ENCODE measurements at places on chromosomes 7 and 10.

GRCh38 chr7:148722340-148723165 is 23.9 kb downstream of the CUL1 start:
- DNase-seq: no peak

DNA sequence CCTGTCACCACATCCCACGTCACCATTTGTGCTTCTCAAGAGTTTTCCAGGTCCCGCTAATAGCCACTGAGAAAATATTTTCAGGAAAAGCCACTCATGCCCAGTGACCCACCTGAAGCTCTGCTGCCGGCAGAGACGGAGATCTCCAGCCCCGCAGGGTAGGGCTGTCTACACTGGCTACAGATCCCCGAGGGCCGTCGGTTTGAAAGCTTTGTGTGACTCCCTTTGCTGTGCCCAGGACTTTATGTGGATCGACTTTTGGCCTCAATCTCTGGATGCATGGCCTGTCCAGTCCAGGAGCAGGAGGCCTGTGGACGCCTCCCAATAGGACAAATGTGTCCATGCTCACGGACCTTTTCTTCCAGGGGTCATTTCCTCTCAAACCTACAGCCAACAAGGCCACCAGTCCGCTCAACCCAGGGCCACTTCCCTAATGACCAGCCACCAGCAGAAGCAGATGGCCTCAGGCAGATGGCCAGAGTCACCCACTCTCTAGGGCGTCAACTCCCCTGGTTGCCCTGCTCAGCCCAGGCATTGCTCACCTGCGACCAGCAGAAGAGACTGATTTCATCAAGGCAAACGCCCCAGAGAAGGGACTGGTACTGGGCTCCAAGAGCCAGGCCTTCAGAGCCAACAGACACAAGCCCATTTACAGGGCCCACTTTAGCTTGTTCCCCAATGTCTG is 76.4 kb downstream of the OAT start:
- DNase-seq: no peak

GRCh38 chr7:149624006-149624405 is 126.4 kb upstream of the ZNF746 start:
- DNase-seq: peak; percentile 9

GRCh38 chr10:102564209-102564834 is 60.5 kb downstream of the SUFU start:
- no peak for DNase-seq

- DNase-seq: peak; percentile 52
These were observed 134.3 kb downstream of the PRKCQ start for GRCh38 chr10:6445671-6446316.

DNA sequence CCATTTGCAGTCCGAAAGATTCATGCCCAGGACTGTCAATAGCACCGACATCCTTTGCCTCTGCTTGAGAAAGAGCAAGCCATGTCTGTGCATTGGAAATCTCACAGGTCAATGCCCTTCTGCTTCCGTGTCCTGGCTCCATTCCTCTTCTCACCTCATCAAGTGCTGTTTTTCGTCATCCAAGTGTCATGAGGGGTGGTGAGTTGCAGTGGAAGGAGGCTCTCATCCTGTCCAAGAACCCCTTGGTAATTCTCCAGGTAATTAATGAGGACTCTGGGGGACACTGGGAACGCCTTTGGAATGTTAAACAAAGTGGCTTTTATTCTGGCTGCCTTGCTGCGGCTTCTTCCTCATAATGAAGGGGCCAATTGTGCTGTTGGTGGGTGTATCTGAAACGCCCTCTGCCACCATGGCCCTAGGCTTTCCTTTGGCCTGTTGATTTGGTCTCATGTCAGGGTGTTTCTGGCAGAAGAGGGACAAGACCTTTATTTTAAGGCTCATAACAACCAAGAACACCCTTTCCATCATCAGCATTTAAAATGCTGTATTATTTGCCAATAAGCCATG is 57.7 kb downstream of the PPP1R3C start:
- DNase-seq: peak; percentile 38

- no peak for DNase-seq
These were observed 36.2 kb downstream of the TOMM7 start for GRCh38 chr7:22786290-22786932.

- no peak for DNase-seq
These were observed 199.5 kb downstream of the SKAP2 start for GRCh38 chr7:26664735-26665416.

- no peak for DNase-seq
These were observed 166.0 kb downstream of the FANK1 start for GRCh38 chr10:126062131-126063032.

- DNase-seq: no peak
These were observed 192.8 kb downstream of the SH2D4B start for GRCh38 chr10:80730522-80730921.

DNA sequence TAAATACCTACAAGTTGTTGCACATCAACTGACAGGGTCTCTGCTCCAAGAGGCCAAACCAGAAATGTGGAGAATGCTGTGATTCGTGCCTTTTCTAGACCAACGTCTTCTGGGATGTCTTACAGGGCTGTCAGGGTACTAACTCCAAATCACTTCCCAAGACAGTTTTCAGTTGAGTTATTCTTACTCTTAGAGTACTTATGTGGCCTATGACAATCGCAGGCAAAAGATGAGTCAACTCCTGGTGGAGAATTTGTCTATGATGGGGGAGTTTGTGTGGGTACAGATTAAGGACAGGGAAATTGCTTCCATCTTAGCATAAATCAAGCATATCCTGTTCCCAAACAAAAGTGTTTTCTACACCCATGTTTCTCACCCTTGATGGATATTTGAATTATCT is 734.8 kb downstream of the TNS3 start:
- DNase-seq: no peak

DNA sequence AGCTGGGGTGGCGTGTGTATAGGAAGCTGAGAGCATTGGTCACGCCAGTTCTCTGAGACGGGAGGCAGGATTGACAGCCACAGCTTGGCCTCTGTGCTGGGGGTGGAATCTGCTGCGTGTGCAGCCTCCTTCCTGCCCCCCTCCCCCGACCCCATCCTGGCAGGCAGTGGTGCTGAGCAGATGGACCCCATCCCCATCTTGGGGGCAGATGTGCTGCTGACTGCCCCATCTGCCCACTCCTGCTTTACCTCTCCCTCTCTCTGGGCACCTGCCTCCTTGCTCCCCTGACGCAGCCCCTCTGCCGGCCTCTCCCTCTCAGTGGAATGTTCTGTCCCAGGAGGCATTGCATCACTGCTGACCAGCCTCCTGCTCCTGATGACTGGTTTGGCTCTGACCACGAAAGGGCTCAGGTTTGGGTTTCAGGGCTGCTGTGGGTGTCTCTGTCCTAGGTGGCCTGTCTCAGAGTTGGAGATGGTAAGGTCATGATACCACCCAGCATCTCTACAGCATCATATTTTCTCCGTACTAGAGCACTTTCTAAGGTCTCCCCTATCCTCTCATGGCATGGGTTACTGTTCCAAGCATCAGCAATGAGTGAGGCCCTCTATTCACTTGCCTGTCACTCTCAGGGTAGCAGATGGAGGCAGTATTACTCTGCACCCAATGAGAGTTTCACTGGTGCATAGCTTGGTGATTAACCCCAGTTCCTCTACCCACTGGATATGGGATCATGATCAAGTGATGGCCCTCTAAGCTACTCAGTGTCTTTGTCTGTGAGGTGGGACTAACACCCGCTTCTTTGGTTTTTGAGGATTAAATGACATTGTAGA is 81.9 kb downstream of the RBM20 start:
- DNase-seq: no peak

DNA sequence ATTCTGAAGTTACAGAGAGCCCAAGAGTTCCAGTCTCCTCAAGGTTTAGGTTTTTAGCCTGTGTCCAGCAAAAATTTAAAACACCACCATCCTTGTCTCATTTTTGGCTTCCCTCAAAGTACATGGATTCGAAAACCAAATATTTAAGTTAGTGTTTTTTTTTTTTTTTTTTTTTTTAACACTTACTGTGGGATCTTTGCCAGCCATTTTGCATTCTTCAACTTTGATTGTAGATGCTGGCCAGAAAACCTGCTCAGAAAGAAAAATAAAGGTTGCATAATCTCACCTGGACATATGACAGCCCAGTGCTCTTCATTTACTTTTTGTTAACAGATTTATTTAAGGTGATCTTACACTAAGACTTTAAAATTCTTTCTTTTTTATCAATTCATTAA is 91.6 kb downstream of the SEMA3C start:
- no peak for DNase-seq

- DNase-seq: peak; percentile 85
These were observed 81.3 kb downstream of the GRID1 start for GRCh38 chr10:86285136-86285790.

DNA sequence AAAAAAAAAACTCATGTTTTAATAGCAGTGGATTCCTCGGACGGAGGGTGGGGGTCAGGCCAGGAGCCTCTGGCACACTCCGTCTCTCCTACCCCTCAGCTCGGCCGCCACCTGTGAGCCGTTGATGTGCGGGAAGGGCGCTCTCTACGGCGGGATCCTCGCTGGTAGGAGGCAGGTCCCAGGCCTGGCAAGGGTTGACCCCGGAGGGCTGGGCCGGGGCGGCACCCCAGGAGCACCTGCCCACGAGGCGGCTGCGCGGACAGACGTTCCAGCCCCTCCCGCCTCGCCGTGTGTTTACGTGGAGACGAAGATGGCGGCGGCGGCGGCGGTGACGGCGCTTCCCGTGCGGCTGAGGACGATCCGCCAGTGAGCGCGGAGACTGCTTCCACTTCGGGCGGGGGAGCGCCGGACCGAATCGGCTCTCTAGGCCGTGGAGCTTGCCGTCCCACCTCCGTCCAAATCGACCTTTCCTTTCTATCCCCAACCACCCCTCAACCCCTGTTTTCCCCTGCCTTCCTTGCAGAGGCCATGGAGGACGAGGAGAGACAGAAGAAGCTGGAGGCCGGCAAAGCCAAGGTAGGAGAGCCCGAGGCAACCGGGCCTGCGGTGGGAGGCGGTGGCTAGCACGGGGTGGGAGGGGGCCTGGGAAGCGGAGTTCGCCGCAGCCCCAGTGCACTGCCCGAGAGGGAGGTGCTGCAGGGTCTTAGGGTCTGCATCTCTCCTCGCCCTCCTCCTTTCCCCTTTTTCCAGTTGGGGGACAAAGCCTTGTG is at the start of gene AKAP9:
TSS of gene AKAP9 (plus strand) at position 291 of the 770 bp plus-strand sequence. CDS start at position 529, 238 bp downstream.
- peak; percentile 93 for DNase-seq

GRCh38 chr10:21020545-21020944 is 123.4 kb upstream of the NEBL start:
- DNase-seq: no peak

DNA sequence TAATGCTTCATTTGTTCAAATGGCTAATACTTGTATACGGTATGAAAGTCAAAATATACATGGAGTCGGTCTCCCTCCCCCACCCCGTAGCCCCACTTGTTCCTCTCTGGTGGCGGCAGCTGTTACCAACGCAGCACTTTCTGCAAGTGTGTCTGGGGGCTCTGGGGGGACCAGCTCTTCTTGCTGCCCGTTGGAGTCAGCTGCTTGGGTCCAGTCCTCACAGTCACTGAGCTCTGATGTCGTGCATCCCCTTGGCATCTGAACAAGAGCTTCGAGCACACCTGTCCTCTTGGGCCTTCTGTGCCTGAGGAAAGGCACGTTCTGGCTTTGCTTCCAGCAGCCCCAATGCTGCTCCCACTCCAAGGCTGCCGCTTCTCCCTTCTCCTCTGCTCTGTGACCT is 493.1 kb downstream of the PLXNA4 start:
- no peak for DNase-seq

- DNase-seq: peak; percentile 74
These were observed 349.2 kb upstream of the PRKCQ start for GRCh38 chr10:6929148-6929830.

DNA sequence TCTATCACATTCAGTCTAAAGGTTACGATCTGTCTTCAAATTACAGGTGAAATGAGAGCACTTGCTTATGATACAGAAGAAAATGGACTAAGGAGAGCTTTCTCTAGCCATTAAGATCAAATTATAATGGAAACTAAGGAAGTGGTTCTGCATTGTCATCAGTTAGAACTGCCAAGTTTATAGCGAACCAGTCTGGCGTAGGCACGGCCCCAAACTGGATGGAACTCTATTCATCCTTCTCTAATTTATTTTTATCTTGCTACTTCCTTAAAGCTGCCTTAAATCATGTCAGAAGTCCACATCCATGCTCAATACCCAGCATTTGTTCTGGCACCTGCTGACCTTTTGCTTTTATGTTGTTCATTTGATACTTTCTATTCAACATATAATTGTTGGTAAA is 63.7 kb upstream of the APBB1IP start:
- no peak for DNase-seq

DNA sequence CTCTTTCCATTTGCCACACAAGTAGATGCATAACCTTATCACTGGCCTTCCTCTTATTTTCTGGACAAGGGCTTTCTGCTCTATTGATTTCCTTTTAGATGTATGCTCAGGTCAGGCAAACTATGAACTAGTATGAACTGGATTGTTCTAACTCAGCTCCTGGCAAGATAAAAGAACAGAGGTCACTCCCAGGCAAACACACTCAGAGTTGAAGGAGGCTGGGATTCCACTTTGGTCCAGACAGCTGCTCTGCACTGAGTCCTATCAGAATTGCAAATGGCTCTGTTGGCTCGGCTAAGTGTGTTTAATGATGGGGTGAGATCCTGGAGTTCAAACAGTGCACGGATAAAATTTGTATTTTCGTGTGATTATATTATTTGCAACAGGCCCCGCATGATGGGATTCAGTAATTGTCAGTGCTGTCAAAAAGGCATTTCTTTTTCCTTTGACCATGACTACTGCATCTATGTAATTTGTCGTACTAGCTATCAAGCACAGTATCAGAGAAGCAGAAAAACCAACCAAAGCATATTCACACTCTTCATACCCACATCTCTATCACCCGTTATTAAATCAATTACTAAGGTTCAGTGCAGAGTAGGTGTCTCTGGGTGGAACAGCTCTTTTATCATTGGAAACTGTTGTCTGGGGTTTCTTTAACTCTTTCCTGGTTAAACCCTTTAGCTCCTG is 288.1 kb upstream of the PRKCQ start:
- peak; percentile 42 for DNase-seq

- DNase-seq: no peak
These were observed 142.3 kb upstream of the UNC5B start for GRCh38 chr10:71069909-71070666.

GRCh38 chr7:936386-937054 is 18.0 kb downstream of the ADAP1 start:
- no peak for DNase-seq

DNA sequence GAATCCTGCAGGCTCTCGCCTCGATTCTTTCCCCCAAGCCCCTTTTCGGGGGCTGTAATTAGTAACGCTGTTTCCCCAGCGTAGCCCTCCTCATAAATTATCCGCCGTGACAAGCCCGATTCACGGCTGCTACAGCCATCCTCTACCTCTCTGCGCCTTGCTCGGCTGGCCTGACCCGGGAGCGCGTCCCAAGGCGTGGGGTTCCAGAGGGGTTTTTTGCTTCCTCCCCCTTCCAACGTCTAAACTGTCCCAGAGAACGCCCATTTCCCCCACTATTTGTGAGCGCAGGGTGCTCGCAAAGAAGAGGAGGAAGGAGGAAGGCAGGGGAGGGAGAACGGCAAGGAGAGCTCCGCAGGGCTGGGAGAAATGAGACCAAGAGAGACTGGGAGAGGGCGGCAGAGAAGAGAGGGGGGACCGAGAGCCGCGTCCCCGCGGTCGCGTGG is 880 bp downstream of the HOXA5 start:
- no peak for DNase-seq

- DNase-seq: peak; percentile 33
These were observed 120.0 kb downstream of the MKX start for GRCh38 chr10:27625452-27626211.

Measured in retina (tissue), 1 donor.